ENCODE measurements at places on chromosomes 7 and 10. TPM values are rescaled to one million over a fixed set of nuclear protein-coding genes. Genes with fewer than 3 reads are reported as not detected.
A peak's percentile ranks its signal among the peaks of the same experiment; 100 is the strongest.

GRCh38 chr10:61901829-61902444 lies 438 bp downstream of the ARID5B start:
- peak; percentile 41 for DNase-seq

DNA sequence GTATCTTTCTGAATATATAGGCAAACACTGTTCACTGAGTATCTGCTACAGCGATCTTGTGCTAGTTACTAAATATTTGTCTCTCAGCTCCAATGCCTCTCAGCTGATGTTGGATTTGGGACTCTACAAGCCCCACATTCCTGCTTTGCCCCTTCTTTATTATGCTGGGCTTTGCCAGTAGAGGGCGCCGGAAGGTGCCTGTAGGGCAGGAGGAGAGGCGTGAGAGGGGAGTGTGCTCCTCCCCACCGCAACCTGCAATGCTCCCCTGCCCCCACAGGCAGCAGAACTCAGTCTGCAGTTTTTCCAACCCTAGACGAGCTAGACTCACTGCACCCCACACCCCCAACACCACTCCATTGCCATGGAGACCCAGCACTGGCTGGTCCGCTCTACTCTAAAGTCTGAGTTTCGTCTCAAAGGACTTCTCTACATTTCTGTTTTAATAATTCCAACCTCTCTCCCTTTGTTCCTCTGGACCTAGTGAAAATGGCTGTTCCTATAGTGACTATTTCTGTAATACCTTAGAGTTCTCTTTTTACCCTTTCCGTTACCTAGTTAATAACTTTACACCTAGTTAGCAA lies 337.6 kb downstream of the CCSER2 start:
- peak; percentile 11 for DNase-seq

- DNase-seq, result no peak
These were observed 190.4 kb upstream of the YAE1 start for GRCh38 chr7:39375874-39376190.

- no peak for DNase-seq
These were observed 1174.6 kb upstream of the LRRTM3 start for GRCh38 chr10:65751218-65751617.

DNA sequence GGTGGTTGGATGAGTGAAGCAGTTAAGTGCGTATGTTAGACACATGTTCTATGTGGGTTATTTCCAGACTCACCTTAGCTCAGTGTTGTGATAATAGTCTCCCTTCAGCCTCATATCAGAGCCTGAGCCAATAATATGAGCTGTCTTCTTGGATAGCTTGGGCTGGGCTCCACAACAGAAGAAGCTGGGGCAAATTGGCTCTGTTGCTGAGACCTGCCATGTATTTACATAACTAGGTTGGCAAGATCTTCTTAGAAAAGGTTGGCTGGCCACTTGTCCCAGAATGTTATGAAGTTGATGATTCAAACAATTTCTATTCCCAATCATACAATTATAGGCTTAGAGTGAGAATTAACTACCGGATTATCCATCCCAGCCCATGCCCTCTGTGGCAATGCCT lies 35.7 kb upstream of the CREB5 start:
- DNase-seq, result no peak

DNA sequence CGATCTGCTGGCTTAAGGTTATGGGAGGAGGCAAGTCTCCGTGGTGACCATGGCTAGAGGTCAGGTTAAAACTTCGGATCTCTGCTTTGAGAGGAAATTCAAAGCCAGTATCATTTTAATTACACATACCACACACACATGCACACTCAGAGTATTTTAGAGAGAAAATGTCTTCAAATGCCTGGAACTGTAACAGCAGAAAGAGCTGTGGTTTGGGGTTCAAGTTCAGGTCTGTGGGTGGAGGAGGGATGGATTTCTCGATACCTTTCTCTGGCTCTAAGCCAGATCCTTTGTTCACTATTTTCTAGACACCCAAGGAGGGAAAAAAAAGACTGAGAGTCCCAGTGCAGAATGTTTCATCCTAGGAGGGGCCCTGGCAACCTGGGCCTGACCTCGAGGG lies 32.5 kb downstream of the ARL3 start:
- DNase-seq, result no peak

DNA sequence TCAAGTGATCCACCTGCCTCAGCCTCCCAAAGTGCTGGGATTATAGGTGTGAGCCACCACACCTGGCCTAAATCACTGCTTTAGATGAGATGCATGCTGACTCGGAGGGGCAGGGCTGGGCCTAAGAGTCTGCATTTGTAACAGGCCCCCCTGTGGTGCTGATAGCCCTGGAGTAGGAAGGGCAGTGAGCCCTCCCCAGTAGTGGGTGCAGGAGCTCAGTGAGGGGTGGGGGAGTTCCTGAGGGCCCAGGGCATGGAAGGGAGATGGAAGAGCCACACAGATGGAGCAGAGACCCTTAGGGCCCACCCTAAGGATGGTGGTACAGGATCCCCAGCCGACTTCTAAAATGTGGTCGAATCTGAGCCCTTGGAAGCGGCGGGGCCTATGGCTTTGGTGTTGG lies 131.7 kb upstream of the PPIF start:
- no peak for DNase-seq

GRCh38 chr10:11795101-11795920 lies 27.8 kb upstream of the PROSER2 start:
- no peak for DNase-seq

DNA sequence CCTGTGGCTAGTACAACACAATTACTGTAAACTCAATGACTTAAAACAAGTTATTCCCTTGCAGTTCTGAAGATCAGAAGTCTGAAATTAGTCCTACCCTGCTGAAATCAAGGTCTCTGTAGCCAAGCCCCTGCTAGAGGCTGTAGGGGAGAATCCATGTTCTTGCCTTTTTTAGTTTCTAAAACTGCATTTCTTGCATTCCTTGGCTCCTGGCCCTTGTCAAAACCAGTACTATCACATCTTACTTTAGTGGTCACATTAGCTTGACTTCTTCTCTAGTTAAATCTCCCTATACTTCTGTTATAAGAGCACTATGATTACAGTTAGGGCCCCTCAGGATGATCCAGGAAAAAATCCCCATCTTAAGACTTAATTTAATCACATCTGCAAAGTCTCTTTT lies 567.0 kb downstream of the GFRA1 start:
- no peak for DNase-seq

- no peak for DNase-seq
These were observed 11.7 kb downstream of the UCN3 start for GRCh38 chr10:5376450-5376849.

DNA sequence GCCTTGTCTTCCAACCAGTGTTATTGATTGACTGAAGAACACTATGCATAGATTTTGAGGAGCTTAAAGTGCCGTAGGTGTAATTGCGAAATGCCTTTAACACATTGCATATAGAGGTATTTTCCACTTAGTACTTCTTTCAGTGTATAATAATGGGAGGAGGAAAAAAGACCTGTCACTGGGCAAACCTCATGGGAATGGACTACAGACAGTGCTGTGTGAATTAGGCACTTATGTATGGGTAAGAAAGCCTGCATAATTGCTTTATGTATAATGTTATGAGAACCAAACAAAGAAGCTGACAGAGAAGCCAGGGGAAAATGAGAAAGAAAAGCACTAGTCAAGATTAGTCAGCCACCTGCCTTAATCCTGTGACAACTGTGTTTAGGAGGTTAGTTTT lies 12.4 kb upstream of the SCRN1 start:
- DNase-seq, result no peak

GRCh38 chr7:29953726-29954347 lies 35.8 kb downstream of the SCRN1 start:
- DNase-seq, result no peak

DNA sequence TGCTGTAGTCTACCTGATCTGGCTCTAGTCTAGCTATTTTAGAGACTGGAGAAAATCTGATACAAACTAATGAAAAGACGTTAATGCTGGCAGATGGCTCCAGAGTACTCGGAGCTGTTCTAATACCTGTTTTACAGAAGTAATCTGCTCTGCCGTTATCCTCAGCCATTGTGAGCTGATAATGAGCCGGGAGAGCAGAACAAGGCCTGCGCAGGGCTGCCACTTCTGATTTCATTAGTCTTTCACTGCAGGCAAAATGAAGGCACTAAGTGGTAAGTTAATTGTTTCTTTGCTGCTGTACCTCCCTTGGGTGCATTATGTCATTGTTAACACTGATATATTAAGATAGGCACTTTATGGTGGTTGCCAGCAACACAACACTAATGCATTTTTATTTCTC lies 456.4 kb upstream of the PFKP start:
- no peak for DNase-seq

Gene TMEM176B
- 369 TPM for total RNA-seq

Gene SYT15B
- total RNA-seq, result not detected

Gene PHYHIPL
- 0.27 TPM for total RNA-seq

Gene SAP25
- total RNA-seq, result 52.4 TPM

Gene ST7
- 17.6 TPM for total RNA-seq

Gene DKK1
- not detected for total RNA-seq
